ENCODE measurements at places on chromosomes 6 and 20.

GRCh38 chr6:35497571-35498421, 917 bp upstream of the TEAD3 start:
- no peak for DNase-seq

DNA sequence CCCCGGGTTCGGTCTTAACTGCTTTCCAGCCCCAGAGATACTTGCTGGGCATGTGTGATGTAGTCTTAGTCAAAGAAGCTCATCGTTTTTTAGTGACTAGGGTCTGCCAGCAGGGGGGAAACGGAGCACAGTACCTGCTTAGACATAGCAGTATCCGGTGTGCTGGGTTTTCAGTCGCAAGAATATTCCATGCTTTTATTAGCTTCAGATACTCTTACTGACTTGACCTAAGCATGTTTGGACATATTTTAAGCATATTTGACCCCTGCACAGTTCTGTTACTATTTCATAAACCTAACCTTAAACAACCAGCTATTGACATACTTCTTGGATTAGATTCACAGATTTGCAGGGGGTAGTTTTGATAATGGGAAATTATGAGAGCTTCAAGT, 3.0 kb downstream of the E2F3 start:
- DNase-seq: peak; percentile 60

- DNase-seq: no peak
These were observed 6.1 kb upstream of the ALDH8A1 start for GRCh38 chr6:134956032-134956431.

DNA sequence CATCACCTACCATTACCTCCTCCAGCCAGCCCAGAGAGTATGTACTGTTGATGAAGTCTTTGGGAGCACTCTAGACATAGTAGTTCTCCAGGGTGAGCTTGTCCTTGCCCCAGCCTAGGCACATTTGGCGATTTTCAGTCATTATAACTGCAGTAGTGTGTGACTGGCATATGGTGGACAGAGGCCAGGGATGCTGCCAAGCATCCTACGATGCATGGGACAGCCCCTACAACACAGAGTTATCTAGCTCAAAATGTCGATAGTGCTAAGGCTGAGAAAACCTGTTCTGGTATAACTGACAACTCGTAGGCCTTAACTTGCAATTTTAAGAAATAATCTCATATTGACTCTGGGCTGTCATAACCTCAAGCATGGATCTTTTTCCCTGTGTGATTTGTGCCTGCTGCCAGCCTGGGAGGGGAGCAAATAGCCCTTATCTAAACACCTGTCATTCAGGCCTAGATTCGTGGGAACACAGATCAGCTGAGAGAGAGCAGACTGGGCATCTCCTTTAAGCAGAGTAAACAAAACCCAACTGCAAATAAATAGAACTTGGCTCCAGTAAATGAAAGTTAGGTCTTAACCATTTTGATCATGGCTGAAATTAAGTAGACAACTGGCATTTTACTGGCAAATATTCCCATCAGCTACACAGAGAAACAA, 102.6 kb downstream of the SPTLC3 start:
- no peak for DNase-seq
